ENCODE measurements at places on chromosomes 2 and 18.

- DNase-seq, result no peak
Observed at GRCh38 chr18:45874491-45875184, 49.2 kb downstream of the SIGLEC15 start.

DNA sequence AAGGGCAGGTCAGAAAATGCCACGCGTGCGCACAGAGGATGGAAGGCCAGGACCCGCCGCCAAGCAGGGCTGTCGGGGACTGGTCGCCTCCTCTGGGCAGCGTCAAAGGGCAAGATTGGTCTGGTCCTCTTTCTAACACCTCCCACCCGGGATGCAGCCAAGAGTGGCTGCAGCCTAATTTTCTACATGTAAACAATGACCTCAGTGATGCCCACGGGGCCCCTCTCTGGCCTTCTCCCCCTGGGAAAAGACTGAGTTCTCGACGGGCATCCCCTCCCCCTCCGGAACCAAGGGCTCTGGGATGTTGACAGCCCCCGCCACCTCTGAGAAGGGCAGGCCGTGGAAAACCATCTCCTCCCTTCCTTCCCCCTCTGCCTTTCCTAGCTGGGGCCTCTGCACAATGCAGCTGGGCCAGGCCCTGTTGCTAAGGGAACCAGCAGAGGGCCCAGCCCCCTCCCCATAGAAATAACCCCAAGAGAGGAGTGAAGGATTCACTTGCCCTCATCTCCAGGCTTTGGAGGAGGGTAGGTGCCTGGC, 80.0 kb upstream of the ZNF532 start:
- DNase-seq, result no peak

DNA sequence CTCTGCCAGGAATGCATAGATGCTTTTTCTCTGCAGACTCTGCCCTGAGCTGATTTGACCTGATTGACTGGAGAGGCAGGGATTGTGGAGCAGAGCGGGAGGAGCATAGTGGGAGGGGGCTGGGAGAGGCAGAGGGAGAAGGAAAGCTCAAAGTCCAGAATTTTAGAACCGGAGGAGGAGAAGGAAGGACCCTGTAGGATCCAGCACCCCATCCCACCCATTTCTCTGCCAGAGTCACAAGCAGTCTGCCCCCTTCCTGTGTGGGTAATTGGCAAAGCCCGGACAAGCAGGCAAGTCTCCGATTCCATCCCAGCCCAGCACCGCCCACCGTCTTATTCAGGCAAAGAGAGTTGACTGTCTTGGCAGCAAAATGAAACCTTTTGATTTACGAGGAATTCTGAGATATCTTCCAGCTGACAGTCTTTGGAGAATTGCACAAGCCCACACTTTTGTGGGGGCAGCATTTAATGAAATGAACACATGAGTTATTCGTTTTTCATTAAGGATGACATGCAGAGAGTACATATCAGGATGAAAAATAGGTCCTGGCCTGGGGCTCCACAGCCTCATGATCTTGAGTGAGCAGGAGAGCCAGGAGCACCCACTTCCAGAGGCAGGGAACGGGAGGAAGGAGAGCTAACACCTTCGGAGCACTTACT, 103.1 kb downstream of the MCFD2 start:
- DNase-seq, result no peak

DNA sequence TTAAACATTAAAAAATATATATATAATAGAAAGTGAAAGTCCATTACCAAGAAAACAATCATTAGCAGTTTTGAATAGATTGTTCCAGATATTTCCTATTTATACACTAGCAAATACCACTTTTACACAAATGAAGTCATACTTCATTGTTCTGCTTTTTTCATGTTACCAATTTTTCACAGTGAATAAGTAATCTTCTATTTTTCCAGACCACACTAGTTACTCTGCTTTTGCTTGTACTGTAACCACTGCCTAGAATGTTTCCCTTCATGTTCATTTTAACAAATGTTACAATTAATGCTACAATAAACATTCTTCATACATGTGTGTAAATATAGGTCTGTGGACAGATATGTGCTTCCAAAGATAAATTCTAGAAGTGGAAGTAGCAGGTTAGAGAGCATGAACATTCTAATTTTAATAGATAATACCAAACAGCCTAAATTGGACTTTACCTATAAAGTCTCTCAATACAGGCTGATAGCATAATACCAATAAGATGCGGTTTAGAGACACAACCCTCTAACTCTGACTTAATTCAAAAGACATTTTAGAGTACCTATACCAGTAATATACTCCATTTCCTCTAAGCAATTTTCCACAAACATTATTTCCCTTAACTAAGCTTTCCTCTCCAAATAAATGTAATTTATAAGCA, 17.0 kb downstream of the ITSN2 start:
- no peak for DNase-seq

- peak; percentile 78 for DNase-seq
Observed at GRCh38 chr2:98936353-98937351, 627 bp upstream of the CRACDL start.

- DNase-seq, result no peak
Observed at GRCh38 chr18:79630281-79631095, 49.1 kb upstream of the CTDP1 start.

DNA sequence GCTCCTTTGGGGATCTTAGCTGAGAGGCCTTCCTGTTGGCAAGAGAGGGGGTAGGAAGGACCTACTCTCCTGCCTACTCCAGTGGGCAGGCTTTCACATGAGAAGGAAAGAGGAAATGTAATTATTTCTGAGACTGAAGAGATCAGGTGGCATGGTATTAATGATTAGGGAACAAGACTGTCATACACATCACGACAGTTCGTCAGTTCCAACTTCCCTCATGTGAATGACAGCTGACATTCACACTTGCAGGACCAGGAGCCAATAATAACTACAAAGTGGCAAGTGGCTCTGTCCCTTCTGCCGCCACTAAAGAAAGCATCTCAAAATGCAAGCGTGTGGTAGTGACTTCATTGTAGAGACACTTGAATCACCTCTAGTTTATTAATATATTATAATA, 90.0 kb downstream of the ZCCHC2 start:
- DNase-seq, result no peak

DNA sequence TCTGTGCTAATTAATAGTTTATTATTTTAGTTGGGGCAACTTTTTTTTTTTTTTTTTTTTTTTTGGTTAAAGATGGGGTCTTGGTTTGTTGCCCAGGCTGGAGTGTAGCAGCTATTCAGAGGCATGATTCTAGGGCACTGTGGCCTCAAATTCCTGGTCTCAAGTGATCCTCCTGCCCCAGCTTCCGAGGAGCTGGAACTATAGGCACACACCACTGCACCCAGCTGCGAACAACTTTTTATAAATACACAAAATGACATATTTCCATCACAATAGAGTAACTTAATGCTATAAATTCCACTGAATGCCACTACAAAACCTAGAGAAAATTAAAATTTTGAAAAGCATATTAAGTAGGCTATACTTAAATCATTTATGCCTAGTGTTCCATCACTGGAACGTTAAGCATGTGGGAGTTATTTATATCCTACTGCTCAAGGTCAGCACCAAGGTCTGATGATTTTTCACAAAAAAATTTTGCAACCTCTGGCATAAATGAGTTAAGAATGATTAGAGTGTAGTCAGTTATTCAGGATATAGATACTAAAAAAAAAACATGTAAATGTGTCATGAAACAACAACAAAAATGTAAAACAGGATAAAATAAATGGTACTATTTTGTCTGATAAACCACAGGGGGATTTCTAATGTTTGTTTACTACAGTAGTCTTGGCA, 46.8 kb downstream of the GFPT1 start:
- no peak for DNase-seq

DNA sequence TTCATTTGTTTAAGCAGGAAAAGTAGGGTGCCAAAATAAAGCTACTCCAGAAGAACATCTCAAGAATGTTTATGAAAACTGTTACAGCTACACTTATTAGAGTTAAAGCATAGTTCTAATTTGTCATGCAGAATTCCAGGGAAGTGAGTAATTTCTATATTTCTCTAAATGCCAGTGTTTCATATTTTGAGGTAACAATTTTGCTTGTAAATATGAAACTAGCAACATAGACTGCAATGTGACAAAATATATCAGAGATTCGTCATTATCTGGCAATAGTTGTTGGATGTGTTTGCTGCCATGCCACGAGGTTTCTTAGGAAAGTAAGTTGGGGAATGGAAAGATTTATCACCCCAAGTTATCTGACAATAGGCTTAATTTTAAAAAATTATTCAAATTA, 424.1 kb upstream of the ZEB2 start:
- DNase-seq, result no peak

DNA sequence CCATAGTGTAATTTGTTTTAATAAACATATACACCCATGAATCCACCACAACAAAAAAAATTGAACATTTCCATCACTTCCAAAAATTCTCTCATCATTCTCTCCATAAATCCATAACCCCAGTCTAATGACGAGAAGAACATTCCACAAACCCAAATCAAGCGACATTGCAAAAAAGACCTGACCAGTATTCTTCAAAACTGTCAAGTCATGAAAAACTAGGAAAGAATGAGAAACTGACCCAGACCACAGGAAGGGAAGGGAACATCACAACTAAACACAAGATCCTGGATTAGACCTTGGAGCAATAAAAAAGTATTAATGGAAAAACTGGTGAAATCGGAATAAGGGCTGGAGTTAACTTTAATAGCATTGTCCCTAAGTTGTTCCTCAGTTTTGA, 141.3 kb upstream of the SLC35G4 start:
- DNase-seq, result no peak

GRCh38 chr2:85706599-85707296, 12.6 kb downstream of the GNLY start:
- no peak for DNase-seq

GRCh38 chr18:69580107-69580506, 179.4 kb downstream of the DOK6 start:
- DNase-seq, result no peak
